Fibroblast of the aortic adventitia (primary cell): ENCODE measurements at places on chromosomes 4 and X.

GRCh38 chrX:69429339-69430015, 74.6 kb upstream of the NALF2 start:
- no peak for DNase-seq

DNA sequence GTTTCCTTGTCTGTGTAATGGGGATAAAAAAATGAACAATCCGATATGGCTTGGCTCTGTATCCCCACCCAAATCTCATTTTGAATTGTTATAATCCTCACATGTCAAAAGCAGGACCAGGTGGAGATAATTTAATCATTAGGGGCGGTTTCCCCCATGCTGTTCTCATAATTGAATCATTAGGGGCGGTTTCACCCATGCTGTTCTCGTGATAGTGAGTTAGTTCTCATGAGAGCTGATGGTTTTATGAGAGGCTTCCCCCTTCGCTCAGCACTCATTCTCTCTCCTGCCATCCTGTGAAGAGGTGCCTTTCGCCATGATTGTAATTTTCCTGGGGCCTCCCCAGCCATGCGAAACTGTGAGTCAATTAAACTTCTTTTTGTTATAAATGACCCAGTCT, 633.5 kb downstream of the RAPGEF2 start:
- DNase-seq = no peak

DNA sequence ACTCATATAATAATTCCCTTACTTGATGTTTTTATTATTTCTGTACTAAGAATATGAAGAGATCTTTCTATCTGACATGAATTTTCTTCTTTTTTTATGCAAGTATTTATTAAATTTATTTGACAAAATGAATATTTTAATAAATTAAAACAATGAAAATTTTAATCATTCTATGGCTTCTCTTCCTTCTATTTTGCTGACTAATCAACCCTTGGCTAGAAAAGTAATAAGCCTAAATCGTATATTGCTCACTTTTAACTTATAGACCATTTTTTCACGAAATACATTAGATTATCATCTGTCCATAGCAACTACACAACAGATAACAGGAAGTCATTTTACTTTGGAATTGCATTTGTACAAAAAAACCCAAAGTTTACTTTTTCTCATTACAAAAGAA, 38.6 kb downstream of the PRSS12 start:
- DNase-seq = no peak

DNA sequence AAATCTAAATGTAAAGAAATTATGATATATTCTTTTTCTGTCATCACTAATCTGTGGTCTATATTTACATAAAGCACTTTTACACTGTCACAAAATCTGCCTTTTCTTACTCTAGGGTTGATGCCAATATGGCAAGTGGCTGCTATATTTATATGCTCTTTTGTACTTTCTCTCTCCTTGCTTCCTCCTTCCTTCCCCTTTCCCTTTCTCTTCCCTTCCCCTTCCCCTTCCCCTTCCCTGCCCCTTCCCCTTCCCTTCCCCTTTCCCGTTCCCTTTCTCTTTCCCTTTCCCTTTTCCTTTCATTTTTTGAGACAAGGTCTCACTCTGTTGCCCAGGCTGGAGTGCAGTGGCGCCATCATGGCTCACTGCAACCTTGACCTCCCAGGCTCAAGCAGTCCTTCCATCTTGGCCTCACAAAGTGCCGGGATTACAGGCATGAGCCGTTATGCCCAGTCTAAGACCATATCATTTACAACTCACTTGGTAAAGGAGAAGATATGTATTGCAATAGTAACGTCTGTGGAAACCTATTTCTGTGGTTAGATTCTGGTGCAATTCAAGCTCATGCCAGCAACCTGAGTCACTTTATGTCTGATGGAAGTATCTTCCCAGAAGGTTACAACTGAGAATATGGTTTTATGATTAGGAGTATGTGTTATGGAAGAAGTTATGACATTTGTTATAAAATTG, 13.9 kb upstream of the PLAC8 start:
- peak; percentile 81 for DNase-seq

- peak; percentile 58 for DNase-seq
Measured at GRCh38 chr4:91758487-91758886, 545.3 kb upstream of the GRID2 start.

DNA sequence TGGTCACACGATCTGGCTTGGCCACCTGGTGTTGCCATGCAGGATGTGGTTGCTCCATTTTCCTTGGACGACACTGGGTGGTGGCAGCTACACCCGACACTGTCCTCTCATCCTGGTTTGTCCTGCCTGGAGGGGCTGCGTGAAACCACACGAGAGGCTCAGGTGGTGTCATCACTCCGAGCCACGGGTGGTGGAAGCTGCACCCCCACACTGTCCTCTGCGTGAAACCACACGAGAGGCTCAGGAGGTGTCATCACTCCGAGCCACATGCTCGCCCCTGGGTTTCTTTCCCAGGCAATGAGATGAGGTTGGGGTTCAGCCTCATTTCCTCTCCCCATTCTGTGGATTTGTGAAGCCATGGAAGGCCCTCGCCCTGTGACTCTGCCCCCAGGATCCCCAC, 34.3 kb downstream of the WFS1 start:
- no peak for DNase-seq

DNA sequence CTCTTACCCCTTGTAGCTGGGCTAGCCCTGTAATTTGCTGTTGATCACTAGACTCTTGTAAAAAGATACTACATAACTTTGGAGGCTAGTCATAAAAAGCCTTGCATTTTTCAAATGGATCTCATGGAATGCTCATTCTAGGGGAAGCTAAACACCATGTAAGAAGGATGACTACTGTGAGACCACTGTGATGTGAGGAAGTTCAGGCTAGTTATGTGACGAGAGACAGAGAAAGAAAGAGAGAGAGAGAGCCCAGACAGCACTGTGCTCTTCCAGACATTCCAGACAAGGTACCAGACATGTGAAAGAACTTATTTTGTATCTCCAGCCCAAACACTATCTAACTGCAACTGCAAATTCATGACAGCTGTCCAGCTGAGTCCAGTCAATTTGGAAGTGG, 404.6 kb upstream of the PITX2 start:
- DNase-seq = peak; percentile 57

GRCh38 chrX:19883878-19884277, 3.5 kb downstream of the SH3KBP1 start:
- no peak for DNase-seq

- peak; percentile 11 for DNase-seq
Measured at GRCh38 chr4:85555206-85555605, 80.3 kb downstream of the ARHGAP24 start.
